Adrenal gland (tissue), 19 donors: ENCODE measurements at places on chromosomes 6 and 20.

GRCh38 chr20:61447952-61448351 lies 195.9 kb downstream of the CDH4 start:
- no peak for DNase-seq

- DNase-seq, result no peak
Measured at GRCh38 chr6:51559059-51559458, 528.4 kb downstream of the PKHD1 start.

DNA sequence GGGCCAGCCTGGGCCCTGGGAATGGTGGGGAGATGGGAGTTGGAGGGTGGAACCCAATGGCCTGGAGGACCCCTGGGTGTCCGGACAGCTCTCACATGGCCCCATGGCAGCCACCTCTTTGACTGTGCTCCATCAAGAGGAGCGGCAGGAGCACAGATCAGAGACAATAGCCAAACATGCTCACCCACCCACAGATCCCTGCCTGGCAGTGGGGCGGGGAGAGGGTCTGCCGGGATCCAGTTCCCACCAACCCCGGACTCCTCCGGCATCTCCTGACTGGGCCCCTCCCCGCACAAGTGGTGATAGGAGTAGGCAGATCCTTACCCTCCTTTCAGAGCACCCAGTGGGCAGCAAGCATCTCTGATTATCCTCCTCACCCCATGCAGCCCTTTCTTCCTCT lies 31.9 kb upstream of the MRPS18A start:
- no peak for DNase-seq

- DNase-seq, result no peak
Measured at GRCh38 chr20:57884956-57885355, 175.1 kb upstream of the PMEPA1 start.

DNA sequence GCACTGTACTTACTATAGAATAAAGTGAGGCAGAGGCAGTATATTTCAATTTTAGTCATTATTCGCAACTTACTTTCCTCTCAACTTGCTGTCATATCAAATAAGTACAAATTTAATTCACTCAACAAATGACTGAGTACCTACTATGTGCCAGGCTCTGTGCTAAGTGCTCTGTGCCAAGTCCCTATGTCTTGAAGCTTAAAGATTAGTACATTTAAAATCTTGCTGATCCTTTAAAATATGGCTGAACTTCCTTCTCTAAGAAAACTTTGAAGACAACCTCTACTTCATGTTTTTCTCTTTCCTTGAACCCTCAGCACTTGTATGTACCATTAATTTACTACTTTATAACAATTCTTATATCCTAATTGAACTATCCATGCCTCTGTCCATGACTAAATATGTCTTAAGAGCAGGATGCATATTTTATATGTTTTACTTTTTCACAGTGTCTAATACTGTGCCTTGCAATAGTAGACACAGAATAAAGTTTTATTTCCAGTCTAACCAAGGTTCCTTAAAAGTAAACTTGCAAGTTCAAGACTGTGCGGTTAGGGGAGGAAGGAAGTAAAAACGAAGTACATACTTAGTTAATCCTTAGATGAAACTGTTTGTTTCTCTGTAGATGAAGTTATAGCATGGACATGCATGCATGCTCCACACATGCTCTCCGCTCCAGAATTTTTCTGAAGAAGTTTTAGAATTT lies 10.0 kb upstream of the LATS1 start:
- DNase-seq, result no peak
